ENCODE measurements at places on chromosomes 7 and 10. TPM values are rescaled to one million over a fixed set of nuclear protein-coding genes. Genes with fewer than 3 reads are reported as not detected.

Gene SPDYE5
- 0.26 TPM for polyA plus RNA-seq

Gene LRCH4
- polyA plus RNA-seq = 90.2 TPM

Gene CPVL
- polyA plus RNA-seq = 0.82 TPM

Gene PAX4
- not detected for polyA plus RNA-seq

Gene TAS2R4
- not detected for polyA plus RNA-seq

Gene ELMO1
- polyA plus RNA-seq = 63.7 TPM

Gene MMRN2
- not detected for polyA plus RNA-seq

Gene NEUROD6
- not detected for polyA plus RNA-seq

Gene OPTN
- polyA plus RNA-seq = 8.9 TPM

Gene C1QL3
- polyA plus RNA-seq = 0.13 TPM

Gene LRGUK
- polyA plus RNA-seq = not detected

Gene SORCS1
- not detected for polyA plus RNA-seq

Gene SPACDR
- not detected for polyA plus RNA-seq

Gene CYP3A7
- not detected for polyA plus RNA-seq

Gene GIMAP7
- polyA plus RNA-seq = 1.8 TPM

Gene CTNNA3
- polyA plus RNA-seq = 0.38 TPM

Gene GRID2IP
- polyA plus RNA-seq = not detected

Gene SFTPA1
- not detected for polyA plus RNA-seq

Data from naive B cell (primary cell).